ENCODE measurements at places on chromosomes 4 and X.

DNA sequence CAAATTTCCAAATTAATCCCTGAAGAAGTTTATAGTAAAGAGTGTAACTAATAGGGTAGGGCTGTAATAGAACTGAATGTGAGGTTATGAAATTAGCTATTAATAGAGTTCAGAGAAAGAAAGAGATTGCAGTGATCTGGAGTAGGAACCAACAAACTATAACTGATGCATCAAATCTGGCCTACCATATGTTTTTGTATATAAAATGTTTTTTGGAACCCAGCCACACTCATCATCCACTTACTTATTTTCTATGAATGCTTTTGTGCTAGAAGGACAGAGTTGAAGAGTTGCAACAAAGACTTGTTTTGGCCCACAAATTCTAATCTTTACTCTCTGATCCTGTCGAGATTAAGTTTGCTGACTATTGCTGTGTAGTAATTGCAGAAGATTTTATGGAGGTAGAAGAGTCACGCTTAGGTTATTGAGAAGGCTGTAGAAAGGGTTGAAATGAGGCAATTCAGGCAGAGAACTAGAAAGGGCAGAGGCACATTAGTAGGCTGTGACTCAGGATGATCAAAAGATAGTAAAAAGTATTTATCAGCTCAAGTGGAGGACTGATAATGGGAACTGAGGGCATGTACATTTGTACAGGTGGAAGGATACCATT lies 298.7 kb upstream of the EMCN start:
- no peaks in the 10 kb centered on the region for H3K27me3 ChIP-seq
- no peaks in the 10 kb centered on the region for H3K36me3 ChIP-seq
- H3K4me1 ChIP-seq = no peaks in the 10 kb centered on the region
- no peak overlapping the region for H3K27ac ChIP-seq
- H3K4me3 ChIP-seq = no peak overlapping the region

- no peaks in the 10 kb centered on the region for H3K36me3 ChIP-seq
- no peaks in the 10 kb centered on the region for H3K4me1 ChIP-seq
- no peaks in the 10 kb centered on the region for H3K27me3 ChIP-seq
- H3K27ac ChIP-seq = no peak overlapping the region
- DNase-seq = no peak
These were observed 401.2 kb downstream of the TLL1 start for GRCh38 chr4:166274136-166274761.

DNA sequence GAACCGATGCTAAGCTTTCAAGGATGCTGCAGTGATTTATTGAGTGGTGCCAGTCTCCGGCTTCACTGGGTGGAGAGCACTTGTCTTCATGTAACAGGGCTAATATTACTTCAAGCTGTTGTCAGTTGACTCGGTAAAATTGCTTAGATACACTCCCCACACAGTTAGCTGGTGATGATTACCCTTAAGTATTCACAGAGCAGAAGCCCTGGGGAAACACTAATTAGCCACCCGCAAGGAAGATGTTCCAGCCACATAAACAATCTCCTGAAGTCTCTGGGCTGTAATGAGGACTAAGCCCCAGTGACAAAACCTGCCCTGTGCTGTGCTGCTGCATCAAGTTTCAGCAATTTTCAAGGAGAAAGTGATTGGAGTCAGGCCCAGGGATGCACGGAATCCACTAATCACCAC lies 37.3 kb upstream of the GK2 start:
- no peak overlapping the region for H3K4me3 ChIP-seq
- H3K27me3 ChIP-seq = no peaks in the 10 kb centered on the region
- H3K4me1 ChIP-seq = no peaks in the 10 kb centered on the region

DNA sequence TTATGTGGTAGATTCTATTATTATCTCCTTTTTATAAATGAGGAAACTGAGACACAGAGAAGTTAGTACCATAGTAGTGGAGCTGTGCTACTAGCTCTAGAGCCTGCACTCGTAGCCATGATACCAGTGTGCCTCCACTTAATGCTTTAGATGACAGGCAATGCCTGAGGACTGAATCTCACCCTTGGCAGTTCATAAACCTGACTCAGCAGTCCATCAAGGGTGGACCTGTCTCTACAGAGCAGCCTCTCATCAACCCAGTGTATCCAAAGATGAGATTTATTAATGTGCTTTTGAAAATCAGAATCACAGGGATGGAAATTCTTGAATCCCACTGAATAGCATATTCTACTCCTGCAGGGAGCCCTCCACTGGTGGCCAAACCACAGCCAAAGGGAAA lies 483.2 kb upstream of the DIPK2B start:
- H3K4me1 ChIP-seq = no peaks in the 10 kb centered on the region
- no peak for DNase-seq
- no peaks in the 10 kb centered on the region for H3K27me3 ChIP-seq
- H3K36me3 ChIP-seq = no peaks in the 10 kb centered on the region

GRCh38 chr4:141642063-141642462 lies 5.7 kb downstream of the IL15 start:
- H3K36me3 ChIP-seq = no peaks in the 10 kb centered on the region
- DNase-seq = no peak
- peaks cover 19% of the 10 kb centered on the region for H3K4me1 ChIP-seq
- no peak overlapping the region for H3K4me3 ChIP-seq
- H3K27me3 ChIP-seq = no peaks in the 10 kb centered on the region
- H3K27ac ChIP-seq = no peak overlapping the region

All from gastrocnemius medialis (tissue), 4 donors.